ENCODE measurements at places on chromosomes 12 and 14.
A peak's percentile ranks its signal among the peaks of the same experiment; 100 is the strongest.

- no peak for DNase-seq
Observed at GRCh38 chr12:29676676-29677075, 107.1 kb downstream of the TMTC1 start.

DNA sequence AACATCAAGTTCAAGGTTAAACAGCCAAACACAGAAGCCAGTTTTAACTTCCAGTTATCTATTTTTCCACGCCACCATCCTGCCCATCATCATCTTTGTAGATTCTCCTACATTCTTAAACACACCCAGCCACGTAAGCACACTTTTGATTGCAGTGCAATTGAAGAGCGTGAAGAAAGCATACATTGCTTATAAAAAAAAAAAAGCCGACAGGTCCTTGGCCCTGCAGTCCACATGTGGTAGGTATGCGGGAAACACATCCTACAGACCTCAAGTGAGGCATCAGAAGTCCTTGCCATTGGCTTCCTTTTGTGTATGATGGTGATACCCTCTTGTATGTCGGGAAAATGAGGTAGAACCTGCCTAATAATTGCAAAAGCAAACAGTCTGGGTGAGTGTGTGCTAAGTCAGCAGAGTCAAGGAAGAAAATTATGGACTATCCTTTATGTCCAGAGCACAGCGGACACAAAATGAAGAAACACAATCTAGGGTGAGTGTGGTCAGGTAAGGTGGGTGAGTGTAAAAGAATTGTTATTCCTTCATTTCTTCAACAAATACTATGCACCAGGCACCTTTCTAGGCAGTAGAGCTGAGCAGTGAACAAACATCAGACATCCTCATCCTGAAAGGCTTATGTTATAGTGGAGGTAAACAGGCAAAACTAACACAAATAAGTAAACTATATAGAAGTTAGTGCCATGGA is 51.5 kb downstream of the EID3 start:
- no peak for DNase-seq

GRCh38 chr12:132736913-132737312 is 24.7 kb downstream of the ANKLE2 start:
- no peak for DNase-seq

- DNase-seq, result peak; percentile 67
Observed at GRCh38 chr12:95623554-95624170, 72.4 kb upstream of the USP44 start.

DNA sequence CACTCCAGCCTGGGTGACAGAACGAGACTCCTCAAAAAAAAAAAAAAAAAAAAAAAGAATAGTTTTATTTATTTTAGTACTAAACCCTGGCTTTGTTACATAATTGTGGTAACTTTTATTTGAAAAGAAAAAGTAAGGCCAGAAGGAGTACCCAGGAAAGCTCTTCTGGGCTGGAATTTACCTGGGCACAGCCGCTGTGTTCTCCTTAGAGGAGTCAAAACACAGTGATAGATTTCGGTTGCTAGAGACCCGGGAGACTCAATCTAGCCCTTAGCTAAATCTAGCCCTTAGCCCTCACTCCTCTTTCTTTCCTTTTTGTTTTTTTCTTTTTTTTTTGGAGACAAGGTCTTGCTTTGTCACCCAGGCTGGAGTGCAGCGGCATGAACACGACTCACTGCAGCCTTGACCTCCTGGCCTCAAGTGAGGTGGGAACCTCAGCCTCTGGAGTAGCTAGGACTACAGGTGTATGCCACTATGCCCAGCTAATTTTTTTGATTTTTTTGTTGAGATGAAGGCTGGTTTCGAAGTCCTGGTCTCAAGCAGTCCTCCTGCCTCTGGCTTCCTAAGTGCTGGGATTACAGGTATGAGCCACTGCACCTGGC is 49.7 kb downstream of the SYNE2 start:
- no peak for DNase-seq

- DNase-seq, result peak; percentile 36
Observed at GRCh38 chr14:32593290-32593942, 264.3 kb downstream of the AKAP6 start.

DNA sequence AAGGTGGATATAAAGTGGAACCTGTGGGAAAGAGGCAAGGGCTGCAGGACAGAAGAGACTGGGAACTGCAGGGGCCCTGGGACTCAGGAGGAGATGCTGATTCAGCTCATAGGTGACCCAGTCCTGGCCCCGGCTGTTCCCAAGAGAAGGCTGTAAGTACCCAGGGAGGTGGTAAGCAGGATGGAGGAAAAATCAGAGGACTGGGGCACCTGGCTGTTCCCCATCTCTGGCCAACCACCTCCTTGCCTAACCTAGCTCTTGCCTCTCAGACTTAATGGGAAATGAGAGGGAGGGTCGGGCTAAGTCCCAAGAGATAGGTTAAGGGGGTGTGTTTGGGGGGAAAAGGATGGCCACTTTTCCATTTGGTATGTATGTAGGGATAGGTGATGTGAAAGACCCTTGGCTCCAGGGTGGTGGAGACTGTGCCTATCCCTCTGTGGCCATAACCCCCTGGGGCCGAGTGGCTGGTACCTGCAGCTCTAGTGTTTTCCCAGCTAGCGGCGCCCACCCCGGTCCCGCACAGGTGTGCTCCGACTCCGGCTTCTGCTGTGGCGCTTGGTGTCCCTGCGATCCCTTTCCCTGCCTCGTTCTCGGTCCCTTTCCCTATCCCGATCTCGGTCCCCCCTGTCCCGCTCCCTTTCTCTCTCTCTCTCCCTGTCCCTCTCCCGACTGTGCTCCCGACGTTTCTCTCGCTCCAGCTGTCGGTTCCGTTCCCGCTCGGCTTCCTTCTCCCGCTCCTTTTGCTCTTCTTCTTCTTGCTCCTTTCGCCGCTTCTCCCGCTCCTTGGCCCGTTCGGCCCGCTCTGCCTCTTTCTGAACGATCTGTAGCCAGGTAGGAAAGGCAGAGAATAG is 1.6 kb upstream of the CDH24 start:
- no peak for DNase-seq

GRCh38 chr12:1380171-1380851 is 214.1 kb downstream of the FBXL14 start:
- no peak for DNase-seq

GRCh38 chr14:56657604-56658003 is 78.0 kb downstream of the TMEM260 start:
- no peak for DNase-seq

- DNase-seq, result peak; percentile 94
Observed at GRCh38 chr12:109097435-109098182, at the start of gene UNG. UNG (plus strand) TSS chr12:109097597; CDS start chr12:109097680, 83 bp downstream.

DNA sequence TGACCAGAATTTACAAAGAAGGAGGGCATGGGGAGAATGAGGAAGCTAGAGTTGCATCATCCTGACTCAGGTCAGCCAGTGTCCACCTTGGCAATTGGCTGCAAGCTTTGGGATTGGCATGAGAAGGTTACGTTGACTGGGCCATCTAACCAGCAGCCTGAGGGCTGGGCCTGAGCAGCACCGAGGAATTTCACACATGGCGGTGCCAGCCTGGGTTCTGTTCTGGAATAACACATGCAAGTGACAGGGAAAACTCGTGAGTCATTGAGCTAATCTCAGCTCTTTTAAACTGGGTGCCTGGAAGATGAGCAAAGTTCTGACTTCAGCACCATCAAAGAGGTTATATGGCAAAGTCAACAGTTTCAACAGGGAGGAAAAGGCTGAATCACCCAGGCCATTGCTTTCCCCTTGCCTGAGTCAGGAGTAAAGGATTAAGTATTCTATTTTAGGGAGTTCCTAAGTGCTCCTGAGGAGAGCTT is 543.2 kb upstream of the TBX3 start:
- DNase-seq, result peak; percentile 63

DNA sequence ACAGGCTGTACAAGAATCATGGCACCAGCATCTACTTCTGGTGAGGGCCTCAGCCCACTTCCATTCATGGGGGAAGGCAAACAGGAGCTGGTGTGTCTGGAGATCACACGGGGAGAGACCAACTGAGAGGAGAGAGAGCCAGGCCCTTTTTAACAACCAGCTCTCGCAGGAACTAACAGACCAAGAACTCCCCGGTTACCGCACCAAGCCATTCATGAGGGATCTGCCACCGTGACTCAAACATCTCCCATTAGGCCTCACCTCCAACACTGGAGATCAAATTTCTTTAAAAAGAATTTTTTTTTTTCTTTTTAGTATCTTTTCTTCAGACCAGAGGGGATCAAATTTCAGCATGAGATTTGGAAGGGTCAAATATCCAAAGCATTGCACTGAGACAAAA is 16.7 kb upstream of the AQP2 start:
- DNase-seq, result no peak

DNA sequence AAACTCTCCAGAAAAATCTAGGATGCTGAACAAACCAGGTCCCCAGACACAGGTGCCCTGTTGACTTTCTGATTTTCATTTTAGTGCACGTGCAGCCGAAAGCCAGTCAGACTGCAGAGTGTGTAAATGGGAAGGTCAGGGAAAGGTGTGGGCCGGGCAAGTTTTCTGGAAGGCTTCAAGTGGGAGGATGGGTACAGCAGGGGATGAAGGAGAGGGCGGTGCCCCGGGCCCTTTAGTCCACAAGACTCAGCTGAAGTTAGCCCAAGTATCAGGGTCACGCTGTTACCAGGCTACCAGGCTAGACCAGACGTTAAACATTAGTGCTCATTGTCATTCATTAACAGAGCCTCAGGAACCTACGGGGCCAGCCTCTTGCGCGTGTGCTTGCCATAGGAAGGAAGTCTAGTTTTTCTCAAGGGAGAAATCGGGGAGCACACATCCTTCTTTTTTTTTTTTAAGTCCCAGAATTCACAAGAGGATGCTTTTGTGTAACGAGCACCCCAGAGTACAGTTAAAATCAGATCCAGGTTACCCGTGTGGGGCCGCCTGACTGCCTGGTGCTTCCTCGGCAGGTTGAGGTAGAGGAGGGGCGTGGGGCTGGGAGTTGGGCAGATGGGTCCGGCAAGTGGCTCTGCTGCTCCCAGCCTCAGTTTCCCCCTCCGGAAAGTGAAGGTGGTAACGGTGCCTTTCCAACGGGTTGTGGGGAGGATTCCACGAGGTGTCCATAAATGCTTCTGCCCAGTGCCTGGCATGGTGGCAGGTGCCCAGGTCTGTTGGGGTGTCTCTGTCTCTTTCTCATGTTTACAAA is 19.1 kb downstream of the BCL7A start:
- no peak for DNase-seq

DNA sequence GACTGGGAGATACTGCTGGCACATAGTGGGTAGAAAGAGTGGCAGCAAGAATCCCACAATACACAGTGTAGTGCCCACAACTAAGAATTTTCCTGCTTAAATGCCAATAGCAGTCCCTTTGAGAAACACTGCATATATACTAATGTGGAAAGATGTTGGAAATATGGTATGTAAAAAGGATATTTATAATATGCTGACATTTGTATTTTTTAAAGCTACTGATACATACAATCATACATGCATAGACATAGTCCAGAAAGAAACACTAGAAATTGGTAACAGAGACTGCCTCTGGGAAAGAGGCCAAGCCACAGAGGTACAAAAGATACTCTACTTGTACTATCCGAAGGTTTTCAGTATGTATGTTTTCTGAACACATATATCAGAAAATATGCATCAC is 30.3 kb downstream of the TRIP11 start:
- DNase-seq, result no peak

DNA sequence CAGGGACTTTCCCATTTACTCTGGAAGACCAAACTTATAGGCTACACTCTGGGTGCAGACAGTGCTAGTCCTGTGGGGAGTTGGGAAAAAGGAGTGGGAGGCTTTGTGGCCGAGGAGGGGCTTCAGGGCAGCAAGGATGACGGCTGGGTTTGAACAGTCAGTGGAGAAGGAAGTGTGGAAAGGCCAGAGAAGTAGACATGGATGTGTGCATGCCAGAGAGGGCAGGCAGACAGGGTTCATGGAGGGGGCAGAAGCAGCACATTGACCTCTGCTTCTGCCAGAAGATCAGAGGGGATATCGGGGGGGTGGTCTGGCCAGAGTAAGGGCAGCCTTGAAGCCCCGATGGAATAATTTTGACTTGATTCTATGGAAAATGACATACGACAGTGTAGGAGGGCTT is 27.2 kb upstream of the KCNA5 start:
- DNase-seq, result no peak

DNA sequence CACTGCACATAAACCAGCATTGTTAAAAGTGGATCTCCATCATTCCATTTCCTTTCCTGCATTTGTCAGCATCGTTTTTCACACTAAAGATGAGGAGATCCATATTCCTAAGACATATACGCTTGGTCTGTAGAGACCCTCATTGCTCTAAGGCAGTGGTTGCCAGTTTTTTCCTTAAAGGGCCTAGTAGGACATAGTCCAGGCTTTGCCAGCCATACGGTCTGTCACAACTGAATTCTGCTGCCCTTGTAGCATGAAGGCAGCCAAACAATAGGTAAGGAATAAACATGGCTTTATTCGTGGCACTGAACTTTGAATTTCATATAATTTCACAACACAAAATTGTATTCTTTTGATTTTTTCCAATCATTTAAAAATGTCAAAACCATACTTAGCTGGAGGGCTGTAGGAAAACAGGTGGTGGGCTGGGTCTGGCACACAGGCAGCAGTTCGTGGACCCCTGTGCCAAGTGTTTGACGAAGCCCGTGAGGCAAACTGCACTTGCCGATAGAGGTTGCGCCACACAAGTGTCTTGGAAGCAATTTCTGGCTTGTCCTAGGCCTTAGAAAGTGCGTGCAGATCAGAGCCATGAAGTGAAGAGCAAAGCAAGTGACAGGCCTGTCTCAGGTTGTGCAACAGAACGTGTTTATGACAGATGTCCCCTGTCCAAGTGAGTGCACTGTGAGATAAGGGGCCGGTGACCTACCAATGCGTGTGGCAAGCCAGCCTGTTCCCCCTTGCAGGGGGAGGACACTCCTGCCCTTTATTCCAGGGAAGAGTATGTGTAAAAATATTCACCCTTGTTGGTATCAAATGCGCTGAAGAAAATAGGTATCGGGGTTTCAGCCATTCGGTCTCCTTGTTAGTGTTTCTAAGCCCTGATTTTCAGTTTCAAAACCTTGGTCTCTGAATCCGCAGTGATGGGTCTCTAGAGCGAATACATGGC is 916 bp upstream of the CHPT1 start:
- DNase-seq, result no peak

DNA sequence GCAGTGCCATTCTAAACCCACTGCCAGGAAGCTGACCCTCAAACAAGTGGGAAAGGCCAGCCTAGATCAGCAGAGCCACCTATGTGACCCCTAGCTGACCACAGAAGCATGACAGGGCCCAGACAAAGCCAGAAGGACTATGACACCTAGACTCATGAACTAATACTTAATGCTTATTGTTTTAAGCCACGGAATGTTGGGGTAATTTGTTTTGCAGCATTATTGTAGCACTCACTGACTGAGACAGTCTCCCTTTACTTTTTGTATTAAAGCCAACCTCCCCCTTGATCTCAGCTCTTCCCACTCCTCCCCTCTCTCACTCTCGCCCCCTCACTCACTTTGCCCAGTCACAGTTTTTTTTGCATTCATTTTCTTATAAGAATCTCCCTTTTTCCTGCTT is 186.4 kb downstream of the RBM19 start:
- DNase-seq, result no peak

GRCh38 chr14:50559990-50560930 is at the start of gene ATL1:
ATL1 (plus strand) TSS chr14:50560145; CDS start chr14:50560266, 121 bp downstream.
- peak; percentile 42 for DNase-seq

DNA sequence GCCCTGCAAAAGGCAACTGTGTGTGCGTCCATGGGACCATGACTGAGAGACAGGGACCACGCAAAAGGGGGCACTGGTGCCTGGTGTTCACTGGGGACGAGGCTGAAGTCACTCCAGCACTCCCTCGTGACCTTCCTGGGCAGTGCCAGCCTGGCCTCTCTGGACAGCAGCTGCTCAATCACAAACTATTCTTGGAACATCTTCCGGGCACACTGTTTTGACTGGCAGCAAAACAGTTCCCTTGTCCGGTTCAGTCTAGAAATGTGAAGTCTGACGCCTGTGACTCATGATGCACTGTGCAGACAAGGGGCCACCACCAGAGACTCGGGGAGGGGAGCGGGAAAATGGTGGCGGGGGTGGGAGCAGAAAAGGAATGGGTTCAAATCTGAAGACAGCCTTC is 20.8 kb downstream of the SNRNP35 start:
- DNase-seq, result peak; percentile 87

All from kidney capillary endothelial cell (primary cell).